Activated CD4-positive, alpha-beta T cell treated with anti-CD3 and anti-CD28 coated beads, Interleukin-2, amount 50 U/mL, for 48 hours (primary cell): ENCODE measurements at places on chromosomes 7 and 10.

DNA sequence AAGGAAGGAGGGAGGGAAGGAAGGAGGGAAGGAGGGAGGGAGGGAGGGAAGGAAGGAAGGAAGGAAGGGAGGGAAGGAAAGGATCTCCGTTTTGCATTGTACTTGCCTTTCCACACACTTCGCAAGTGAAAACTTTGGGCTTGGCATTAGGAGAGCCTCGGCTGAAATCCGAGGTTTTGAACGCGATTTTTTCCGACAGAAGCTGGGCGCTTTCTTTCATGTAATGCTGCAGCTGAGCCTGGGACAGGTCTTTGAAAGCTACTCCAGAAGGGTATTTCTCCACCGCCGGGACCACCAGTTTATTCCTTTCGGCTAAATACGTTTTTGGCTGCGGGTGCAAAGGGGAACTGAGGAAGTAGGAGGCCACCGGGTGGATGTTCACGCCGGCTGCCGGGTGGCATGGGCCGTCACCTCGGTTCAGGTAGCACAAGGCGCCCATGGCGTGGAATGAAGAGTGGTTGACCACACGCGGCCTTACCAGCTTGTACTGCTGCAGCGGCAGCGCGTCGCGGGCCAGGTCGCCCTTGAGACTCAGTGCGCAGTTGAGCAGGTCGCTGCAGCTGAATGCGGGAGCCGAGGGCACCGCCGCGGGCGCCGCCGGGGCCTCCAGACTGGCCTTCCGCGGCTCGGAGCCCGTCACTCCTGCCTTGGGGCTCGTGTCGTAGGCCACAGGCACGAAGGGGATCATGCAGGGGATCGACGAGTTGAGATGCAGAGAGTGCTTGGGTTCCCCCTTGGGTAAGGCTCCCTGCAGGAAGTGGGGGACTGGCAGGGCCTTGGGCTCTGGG lies 825 bp downstream of the FEZF1 start:
- DNase-seq = no peak

DNA sequence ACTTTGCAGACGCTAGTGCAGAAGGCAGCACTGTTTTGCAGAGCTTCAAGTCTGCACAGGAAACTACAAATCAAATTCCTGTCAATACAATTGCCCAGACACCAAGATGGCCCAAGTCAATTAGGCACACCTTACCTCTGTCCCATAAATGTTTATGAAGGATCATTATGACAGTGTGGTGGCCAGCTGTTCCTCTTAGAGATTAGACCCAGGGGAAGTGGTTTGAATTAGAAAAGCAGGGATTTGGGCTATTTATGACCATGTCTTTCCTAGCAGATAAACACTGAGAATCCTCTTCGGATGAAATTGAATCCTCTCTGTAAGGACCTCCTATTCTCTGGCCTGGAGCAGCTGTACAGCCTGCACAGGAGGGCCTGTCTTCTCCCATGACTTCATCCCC lies 9.9 kb upstream of the NEUROG3 start:
- DNase-seq = no peak

- no peak for DNase-seq
These were observed 21.8 kb downstream of the AKR1E2 start for GRCh38 chr10:4847561-4848355.

DNA sequence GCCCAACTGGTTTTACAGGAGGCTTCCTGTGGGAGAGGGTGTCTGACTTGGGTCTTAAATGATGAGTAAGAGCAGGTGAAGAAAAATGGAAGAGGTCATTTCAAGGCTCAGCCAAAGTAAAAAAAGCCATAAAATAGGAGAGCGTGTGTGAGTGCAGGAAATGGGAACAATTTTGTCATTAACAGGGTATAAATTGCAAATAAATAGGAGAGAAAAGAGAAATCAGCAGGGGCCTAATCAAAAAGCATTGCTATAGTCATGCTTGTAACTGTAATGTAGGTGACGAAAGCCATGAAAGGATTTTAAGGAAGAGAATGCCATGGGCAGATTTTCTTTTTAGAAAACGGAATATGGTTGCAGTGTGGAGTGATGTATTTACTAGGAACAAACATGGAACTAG lies 15.7 kb upstream of the SEMA3A start:
- no peak for DNase-seq

DNA sequence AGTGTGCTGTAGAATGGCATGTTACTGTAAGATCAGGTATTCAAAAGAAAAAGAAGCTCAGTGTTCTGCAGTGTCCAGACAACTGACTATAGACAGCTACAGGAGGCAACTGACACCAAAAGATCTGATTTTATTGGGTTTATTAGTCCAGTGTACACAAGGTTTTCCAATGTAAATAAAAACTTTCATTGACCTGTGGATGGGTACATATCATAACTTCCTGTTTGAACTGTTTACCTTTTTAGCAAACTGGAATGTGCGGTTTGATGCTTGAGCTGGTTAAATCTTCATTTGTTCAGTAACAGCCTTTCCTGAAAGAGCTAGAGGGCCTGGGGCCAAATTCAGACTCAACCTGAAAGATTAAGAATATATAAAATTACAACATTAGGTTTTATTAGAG lies 172.6 kb upstream of the SP8 start:
- no peak for DNase-seq

- DNase-seq = no peak
These were observed 61.2 kb downstream of the SEMA3D start for GRCh38 chr7:85125651-85126131.

- no peak for DNase-seq
These were observed 117.5 kb downstream of the TCF7L2 start for GRCh38 chr10:113067501-113067900.

DNA sequence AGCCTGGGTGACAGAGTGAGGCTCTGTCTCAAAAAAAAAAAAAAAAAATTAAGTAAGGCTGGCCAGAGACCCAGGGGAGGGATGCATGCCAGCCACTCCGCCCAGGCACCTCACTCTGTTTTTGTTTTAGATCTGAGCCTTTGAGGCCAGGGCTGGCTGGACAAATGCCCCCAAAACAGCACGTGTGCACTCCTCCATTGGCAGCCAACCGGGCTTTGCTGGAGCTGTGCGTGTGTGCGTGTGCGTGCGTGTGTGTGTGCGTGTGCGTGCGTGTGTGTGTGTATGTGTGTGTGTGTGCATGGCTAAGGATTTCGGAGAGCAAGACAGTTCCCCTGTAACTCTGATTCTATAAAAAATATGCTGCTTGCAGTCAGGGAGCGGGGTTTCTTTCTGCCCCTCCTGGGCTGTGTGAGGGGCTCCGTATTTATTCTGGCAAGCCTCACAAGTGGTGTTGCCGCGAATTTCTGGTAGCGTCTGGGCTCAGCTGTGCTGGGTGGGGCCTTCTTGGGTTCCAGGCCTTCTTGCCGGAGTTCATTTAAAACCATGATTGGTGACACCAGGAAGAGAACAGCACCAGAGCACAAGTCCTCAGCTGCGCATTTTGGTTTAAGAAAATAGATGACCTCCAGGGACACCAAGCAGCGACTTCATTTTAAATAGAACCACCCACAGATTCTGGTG lies 28.1 kb upstream of the UNCX start:
- DNase-seq = no peak

- no peak for DNase-seq
These were observed 203.6 kb upstream of the PRSS58 start for GRCh38 chr7:142461437-142461836.

DNA sequence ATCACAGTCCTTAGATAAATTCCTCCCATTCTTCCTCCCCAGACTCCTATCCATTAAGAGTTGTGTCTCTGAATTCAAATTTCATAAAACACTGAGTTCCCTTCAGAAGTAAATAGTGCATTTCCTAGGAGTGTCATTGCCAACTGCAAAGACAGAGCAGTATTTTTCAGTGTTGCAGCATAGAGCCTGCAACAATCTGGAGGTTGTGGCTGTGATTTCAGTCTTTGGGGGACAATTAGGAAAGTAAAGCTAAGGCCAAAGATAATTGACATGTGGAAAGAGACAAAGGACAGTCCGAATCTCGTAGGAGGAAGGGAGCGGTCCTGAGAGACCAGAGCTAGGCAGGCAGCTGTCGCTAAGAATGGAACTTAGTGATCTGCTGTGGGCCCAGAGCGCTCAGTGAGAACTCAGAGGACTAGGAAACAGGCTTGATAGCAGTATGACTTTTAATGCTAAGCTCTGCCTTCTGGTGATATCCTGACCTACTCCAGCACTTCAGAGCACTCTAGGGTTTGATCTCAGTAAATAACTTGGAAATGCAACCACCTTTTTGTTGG lies 46.2 kb downstream of the PRPF18 start:
- DNase-seq = no peak

- DNase-seq = no peak
These were observed 990.1 kb downstream of the CNTNAP2 start for GRCh38 chr7:147106746-147107145.

DNA sequence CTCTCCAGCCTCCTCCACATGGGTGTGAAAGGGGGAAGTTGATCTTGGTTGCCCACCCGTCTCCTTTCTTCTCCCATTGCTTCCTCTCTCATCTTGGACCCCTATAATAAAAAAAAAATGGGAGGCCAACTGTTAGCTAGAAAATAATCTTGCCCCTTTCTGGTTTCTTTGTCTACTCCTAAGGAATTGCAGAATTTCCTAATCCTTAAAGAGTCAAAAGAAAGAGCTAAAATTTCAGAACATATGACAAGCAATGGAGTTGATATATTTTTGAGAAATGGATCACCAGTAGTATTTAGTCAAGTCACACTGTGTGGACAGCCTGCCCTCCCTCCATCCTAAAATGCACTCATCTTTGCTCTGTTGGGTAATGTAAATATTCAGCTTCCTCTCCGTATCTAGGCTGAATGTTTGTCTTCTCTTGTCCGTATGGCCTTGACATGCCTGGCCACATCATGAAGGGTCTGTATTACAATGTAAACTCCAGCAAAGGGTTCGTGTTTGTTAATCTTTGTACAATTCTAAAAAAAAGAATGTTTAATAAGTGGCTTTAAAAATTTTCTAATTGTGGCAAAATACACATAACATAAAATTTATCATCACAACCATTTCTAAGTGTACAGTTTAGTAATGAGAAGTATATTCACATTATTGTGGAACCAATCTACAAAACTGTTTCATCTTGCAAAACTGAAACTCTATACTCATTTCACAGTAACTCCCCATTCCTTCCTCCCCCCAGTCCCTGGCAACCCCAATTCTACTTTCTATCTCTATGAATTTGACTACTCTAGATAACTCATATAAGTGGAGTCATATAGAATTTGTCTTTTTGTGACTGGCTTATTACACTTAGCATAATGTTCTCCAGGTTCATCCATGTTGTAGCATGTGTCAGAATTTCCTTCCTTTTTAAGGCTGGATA lies 71.5 kb downstream of the ZNF92 start:
- no peak for DNase-seq

DNA sequence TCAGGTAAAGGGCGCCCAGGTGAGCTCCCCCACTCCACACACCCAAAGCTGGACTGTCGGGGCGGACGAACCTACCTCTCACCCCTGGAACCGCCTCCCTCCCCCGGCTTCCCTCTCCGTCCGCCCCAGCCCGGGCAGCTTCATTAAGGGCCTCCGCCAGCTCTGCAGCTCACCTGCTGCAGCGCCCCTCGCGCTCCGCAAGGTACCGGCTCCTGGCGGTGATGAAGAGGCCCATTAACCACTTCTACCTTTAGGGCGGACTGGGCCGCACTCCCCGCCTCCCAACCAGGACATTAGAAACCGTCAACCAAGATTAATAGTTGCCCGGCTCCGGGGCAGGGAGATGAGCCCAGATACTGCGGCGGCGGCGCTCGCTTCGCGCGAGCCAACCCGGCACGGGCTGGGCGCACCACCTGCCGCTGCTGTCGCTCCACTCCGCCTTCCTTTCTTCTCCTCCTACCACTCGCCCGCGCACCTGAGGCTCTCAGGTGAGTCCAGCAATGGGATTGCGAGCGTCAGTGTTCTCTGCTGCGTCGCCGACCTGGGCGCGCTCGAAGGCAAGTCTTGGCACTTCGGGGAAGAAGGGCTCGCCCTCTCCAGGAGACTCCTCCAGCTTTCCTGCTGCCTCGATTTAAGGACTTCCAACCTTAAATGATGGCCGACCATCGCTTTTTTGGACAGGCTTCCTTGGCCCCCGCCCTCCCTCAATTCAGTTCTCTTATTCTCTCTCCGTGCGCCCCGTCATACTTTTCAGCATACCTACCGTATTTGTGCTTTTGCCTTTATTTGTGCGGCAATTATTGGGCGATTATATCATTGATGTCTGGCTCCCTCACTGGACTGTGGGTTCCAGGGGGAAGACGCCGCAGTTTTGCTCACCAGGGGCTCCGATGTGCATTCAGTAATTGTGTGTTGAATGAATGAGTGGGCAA lies 13.6 kb upstream of the KAZALD1 start:
- no peak for DNase-seq

DNA sequence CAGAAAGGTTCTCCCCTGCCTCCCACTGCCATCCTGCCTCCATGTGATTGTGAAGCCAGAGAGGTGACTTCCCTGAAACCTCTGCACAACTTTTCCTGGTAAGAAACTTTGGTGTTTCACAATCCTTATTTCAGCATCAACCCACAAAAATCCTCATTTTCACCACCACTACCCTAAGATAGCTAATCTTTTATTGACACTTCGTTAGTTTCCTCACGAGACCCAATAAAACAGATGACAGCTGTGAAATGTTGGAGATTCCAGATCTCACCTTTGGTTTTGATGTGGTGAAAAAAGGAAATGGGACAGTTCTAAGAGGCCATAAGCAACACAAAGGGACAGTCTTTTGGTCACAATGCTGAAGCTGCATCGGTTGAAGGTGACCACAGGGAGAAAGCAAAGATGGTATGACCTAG lies 59.9 kb upstream of the TM9SF3 start:
- no peak for DNase-seq

DNA sequence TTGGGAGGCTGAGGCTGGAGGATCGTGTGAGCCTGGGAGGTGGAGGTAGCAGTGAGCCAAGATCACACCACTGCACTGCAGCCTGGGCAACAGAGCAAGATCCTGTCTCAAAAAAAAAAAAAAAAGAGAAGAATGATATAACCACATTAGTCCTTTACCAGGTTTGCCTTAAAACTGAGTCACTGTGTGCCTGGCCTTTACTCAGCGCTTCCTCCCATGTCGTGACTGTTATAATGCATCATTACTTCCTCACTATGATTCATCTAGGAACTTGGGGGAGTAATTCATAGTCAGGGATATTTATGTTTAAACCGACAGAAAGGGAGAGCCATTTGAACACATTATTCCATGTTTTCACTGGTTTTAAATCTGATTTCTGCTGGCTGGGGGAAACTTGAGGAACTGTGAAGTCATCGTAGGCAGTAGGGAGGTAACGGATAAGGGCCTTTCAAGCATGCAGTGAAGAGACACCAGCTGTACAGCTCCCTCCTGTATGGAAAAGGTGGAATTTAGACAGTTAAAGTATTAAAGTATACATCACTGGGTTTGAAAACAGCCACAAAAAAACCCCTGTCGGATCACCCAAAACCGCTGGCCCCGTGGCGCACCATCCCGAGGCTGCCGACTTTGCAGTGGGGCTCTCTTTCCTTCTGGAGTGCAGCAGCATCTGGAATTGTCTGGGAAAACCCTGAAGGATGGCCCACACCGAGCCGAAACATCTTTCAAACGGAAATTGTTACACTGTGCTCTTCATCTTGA lies 119.8 kb downstream of the NKX6-2 start:
- peak; percentile 32 for DNase-seq

- DNase-seq = no peak
These were observed 254.0 kb upstream of the PPP2R2D start for GRCh38 chr10:131646551-131647525.

- DNase-seq = no peak
These were observed 57.7 kb downstream of the TRUB1 start for GRCh38 chr10:114995468-114996247.
